Placental epithelial cell (primary cell): ENCODE measurements at places on chromosomes 13 and 19. TPM values are rescaled to one million over a fixed set of nuclear protein-coding genes. Genes with fewer than 3 reads are reported as not detected.

DAND5 gene
- 0.11 TPM in 1 of 2 replicates, not detected in the other for total RNA-seq

CLDN10 gene
- total RNA-seq = not detected in 2 replicates

KLK12 gene
- not detected in 2 replicates for total RNA-seq

NECTIN2 gene
- total RNA-seq = 97.9 and 98.9 TPM in 2 replicates

IL12RB1 gene
- not detected in 2 replicates for total RNA-seq

CRB3 gene
- total RNA-seq = 0.39 and 0.65 TPM in 2 replicates

CCDC70 gene
- total RNA-seq = not detected in 2 replicates

U2AF2 gene
- total RNA-seq = 70.3 and 84.4 TPM in 2 replicates

C13orf42 gene
- not detected in 2 replicates for total RNA-seq

TPRX1 gene
- total RNA-seq = not detected in 2 replicates

ZNF530 gene
- total RNA-seq = 3.7 and 6.7 TPM in 2 replicates

N4BP2L1 gene
- total RNA-seq = 1.8 and 4.3 TPM in 2 replicates

GPR18 gene
- not detected in 2 replicates for total RNA-seq

ZNF546 gene
- total RNA-seq = 0.54 and 3.1 TPM in 2 replicates

PLIN5 gene
- not detected in 2 replicates for total RNA-seq

CBY2 gene
- total RNA-seq = not detected in 2 replicates

GAPDHS gene
- total RNA-seq = not detected in 2 replicates

ZNF121 gene
- total RNA-seq = 23.2 and 38.3 TPM in 2 replicates

SHISA7 gene
- total RNA-seq = not detected in 2 replicates

ADGRE3 gene
- not detected in 2 replicates for total RNA-seq

GTF3A gene
- 42.4 and 115 TPM in 2 replicates for total RNA-seq

LILRB1 gene
- total RNA-seq = not detected in 2 replicates

ZNF345 gene
- 4.3 and 6.2 TPM in 2 replicates for total RNA-seq

ZNF225 gene
- 4.4 and 8.6 TPM in 2 replicates for total RNA-seq

CLEC17A gene
- not detected in 2 replicates for total RNA-seq

DDX49 gene
- total RNA-seq = 50.3 and 67.2 TPM in 2 replicates

KL gene
- 0.54 and 0.79 TPM in 2 replicates for total RNA-seq

RASIP1 gene
- total RNA-seq = 2.7 and 4.2 TPM in 2 replicates

MEDAG gene
- total RNA-seq = 0.54 and 1.6 TPM in 2 replicates

ZNF726 gene
- 4.1 and 5.9 TPM in 2 replicates for total RNA-seq

ZNF552 gene
- 9.0 and 22.1 TPM in 2 replicates for total RNA-seq

GPR12 gene
- total RNA-seq = not detected in 2 replicates

ZNF730 gene
- 2.9 and 5.1 TPM in 2 replicates for total RNA-seq
